ENCODE measurements at places on chromosomes 3 and 15.

DNA sequence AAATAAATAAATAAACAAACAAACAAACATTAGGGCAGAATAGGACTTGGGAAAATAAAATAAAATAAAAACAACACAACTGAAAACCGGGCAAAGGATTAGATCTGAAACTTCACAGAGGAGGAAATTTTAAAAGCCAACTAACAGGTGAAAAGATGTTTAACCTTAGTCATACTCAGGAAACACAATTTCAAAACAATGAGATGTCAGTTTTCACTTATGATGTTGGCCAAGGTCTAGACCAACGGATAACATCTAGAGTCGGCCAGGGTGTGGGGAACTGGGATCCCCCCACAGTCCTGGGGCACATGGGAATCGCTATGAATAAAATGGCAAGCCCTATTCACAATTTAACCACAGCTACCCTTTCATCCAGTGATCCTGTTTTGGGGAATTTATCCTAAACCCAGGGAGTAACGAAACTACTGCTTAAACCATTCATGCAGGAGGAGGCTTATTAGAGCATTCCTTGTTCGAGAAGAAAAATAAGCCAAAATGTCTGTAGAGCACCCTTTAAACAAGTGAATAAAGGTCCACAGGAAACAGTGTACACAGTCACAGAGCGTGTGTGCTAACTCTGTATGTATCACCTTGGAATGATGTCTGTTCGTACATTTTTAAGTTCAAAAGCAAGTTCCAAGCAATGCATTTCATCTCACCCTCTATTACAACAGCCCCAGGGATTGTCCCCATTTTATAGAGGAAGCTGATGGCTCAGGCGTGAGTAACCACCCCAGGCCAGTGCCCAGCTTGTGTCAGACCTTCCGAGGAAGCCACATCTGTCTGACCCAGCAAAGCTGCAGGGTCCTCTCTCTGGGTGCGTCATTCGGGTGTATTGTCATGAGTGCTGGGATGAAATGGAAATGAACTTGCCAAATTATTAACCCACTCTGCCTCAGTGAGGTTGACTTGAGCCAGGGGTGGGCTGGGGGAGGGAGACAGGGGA, 6.3 kb upstream of the ANPEP start:
- no peak for DNase-seq

DNA sequence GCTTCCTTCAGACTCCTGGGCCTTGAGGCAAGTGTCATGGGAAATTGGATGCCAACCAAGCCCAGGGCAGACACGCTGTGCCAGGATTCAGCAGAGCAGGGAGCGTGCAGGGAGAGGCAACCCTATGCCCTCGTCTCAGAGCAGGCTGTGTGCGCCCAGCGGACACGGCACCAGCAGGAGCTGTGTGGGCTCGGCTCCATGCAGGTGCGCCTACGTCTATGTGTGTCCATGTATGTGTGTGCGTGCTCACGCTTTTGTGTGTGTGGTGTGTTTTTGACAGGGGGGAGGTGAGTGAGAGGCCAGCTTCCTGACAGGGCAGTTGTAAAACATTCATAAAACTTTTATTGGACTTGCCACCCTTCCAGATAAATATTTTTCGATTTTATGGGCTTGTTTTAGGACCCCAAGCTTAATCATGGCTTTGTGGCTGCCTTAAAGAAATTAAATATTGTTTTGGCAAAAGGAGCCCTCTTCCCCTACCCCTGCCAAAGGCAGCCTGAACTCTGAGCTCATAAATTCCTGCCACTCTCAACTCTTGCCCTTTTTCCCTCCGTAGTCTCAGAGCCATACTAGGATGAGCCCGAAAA, 84.4 kb downstream of the DNAJB8 start:
- DNase-seq = no peak

DNA sequence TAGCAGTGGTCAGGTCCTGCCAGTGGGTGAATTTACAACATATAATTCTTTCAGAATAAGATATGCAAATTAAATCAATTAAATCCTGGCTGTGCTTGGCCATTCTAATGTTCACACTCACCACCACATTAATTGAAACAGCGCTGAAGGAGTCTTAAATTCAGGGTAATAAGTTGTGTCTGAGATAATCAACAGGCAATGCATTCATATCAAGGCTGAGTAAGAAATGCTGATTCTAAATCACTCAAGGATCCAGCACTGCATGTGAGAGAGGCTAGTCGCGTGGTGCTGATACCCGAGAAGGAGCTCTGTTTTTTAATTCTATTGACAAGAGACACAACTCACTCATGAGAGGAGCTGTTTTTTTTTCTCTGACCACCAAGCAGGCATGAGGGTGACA, 588.8 kb upstream of the ADAMTS9 start:
- DNase-seq = no peak

DNA sequence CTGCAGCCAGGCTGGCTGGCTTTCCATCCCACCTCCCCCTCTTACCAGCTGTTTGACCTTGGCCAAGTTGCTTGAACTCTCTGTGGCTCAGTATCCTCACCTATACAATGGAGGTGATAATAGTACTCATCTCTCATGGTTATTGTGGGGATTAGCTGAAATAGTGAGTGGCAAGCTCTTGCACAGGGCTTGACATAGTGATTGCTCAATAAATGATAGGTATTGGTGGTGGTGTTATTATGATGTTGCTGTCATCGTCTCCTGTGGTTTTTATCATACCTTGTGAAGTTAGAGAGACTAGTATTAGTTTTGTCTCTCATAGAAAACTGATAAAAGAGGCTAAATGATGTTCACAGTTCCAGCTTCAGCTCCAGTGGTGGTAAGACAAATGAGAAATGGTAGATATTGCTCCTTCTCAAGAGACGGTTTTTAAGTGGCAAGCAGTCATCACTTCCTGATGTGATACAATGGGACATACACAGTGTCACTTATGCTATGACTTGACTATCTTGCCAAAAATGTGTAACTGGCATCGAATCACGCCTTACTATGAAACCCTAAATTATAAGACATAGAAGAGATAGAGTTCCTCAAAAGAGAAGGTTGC, 12.1 kb upstream of the UBE2E1 start:
- DNase-seq = no peak

DNA sequence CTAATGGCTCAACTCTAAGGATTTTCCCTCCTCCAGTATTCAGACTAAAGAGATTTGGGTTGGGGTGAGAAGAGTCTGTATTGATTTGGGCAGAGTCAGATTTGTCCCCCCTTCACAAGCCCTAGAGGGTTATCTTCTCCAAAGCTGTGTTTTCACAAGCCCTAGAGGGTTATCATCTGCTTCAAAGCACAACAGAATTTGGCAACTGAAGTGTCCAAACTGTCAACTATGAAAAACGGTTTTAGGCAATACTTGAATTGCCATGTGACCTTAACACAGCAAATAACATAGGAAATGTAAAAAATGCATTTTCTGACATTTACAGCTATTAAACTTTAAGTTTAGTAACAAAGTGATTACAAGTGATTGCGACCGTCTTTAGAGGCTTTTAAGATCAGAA, 119.9 kb downstream of the IMPG2 start:
- no peak for DNase-seq

DNA sequence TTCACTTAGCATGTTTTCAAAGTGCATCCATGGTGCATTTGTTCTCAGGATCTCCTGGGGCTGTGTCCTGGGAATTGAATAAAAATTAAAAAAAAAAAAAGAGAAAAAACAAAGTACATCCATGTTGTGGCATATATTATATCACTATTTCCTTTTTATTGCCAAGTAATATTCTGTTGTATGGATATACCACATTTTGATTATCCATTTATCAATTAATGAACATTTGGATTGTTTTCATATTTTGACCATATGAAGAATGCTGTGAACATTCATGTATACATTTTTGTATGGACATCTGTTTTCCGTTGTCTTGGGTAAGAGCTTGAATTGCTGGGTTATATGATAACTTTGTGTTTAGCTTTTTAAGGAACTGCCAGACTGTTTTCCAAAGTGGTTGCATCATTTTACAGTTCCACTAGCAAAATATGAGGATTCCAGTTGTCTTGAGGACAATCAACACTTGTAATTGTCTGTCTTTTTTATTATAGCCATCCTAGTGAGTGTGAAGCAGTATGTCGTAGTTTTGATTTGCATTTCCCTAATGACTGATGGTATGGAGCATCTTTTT, 44.5 kb downstream of the CTDSPL2 start:
- no peak for DNase-seq

DNA sequence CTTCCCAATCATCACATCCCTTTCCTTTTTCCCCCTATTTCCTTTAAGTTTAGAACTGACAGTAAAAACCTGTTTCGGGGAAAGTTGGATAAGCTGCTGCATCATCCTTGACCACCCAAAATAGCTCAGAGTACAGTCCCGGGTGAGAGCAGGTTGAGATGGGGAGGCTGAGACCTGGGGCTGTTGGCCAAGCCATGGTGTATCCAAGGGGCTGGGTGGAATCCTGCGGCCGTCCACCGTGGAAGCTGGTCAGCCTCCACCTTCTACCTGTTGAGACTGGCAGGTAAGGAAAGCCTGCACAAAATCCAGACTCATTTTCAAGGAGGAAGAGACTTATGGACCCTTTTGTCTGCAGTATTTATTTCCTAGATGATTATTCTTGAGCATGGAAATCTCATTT, 128.2 kb upstream of the PLXNA1 start:
- DNase-seq = no peak

- no peak for DNase-seq
Measured at GRCh38 chr3:143831208-143831607, 17.1 kb downstream of the SLC9A9 start.

DNA sequence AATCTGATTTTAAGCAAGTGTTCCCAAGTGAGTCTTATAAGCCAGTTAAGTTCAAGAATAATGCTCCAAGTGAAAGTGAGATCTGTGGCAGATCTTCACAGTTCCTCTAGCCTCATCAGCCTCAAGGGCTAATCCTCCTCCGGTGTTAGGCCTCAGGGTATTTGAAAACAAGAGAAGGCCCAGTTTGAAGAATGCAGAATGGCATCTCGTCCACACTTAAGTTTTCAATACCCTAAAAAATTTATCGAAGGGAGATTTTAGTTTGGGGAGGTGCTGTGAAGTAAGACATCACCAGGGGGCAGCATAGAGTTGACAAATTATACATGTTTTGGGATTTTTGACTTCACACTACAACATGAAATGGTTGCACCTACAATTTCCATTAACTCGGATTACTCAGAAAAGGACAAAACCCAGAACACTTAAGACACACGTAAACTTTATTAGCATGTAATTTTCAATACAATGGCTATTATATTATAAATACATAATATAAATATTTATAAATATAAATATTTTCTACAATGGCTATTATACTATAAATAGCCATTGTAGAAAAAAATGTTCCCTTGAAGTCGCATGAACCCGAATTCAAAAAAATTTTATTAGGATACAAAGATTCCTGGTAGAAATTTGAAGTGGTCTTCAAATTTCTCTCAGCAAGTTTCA, 2.3 kb upstream of the TMEM266 start:
- peak; percentile 33 for DNase-seq

- no peak for DNase-seq
Measured at GRCh38 chr3:140363801-140364200, 314.1 kb upstream of the TRIM42 start.

DNA sequence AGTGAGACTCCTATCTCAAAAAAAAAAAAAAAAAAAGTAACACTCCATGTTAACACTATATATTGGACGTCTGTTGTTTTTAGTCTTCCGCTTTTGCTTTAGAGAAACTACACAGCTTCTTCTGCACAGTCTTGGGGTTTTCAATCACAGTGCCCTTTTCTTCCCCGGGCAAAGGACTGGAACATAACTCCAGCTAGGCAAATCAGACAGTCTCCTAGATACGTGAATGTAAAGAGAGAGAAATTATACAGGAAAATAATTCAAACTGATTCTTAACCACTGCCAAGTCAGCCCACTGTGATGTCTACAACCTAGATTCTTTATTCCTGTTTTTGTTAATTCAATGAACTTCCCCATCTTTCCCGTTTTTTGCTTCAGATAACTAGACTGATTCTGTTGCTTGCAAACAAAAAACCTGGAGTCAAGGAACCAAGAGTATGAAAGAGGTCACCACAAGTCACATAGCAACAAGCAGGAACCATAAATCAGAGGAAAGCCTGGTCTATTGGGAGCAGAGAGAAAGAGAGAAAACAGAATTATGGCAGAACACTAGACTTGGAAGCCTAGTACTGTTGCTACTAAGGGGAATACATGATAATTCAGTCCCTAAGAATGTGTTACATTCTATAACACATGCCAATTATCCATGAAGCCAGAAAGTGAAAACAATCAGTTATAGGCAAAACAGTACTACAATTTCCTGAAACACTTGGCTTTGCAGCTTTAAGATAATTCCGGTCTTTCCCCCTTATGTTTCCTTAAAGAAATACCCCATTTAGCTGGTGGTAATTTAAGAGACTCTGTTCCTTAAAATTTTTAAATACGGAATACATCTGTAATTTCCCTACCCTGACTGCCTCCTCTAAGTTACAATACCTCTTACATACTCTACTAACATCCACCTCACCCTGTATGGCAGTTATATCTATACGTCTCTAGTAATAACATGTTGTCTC, 63.1 kb downstream of the TBL1XR1 start:
- DNase-seq = no peak

- DNase-seq = no peak
Measured at GRCh38 chr3:156344215-156344614, 210.7 kb downstream of the SSR3 start.

DNA sequence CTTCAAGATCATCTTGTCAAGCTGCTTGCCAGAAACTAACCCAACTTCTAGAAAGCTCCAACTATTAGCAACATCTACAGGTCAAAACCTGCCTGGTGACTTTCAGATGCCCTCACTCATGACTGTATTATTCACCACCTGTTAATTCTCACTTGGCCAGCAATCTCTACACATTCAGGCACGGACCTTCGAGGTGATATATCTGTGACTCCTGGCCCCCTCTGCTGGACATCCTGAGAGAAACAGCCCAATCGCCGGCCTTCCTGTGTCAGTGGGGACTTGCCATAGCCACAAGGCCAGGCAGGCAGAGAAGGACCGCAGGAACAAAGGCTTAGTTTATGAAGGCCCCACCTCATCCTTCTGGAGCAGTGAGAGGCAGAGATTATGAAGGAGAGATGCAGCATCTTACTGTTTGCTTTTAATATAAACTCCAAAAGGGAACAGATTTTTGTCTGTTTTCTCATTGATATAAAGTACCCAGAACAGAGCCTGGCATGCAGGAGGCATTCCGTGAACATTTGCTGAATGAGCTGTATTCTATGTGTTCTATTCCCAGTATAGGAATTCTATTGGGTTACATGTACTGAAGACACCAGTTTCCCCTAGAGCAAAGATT, 24.4 kb upstream of the OCA2 start:
- DNase-seq = peak; percentile 46

- DNase-seq = no peak
Measured at GRCh38 chr15:77495838-77496596, 75.3 kb downstream of the HMG20A start.

- DNase-seq = no peak
Measured at GRCh38 chr3:28836199-28836598, 444.7 kb upstream of the RBMS3 start.

GRCh38 chr3:55556619-55557537, 69.8 kb upstream of the WNT5A start:
- DNase-seq = no peak

GRCh38 chr3:118540826-118541225, 493.8 kb downstream of the IGSF11 start:
- no peak for DNase-seq

DNA sequence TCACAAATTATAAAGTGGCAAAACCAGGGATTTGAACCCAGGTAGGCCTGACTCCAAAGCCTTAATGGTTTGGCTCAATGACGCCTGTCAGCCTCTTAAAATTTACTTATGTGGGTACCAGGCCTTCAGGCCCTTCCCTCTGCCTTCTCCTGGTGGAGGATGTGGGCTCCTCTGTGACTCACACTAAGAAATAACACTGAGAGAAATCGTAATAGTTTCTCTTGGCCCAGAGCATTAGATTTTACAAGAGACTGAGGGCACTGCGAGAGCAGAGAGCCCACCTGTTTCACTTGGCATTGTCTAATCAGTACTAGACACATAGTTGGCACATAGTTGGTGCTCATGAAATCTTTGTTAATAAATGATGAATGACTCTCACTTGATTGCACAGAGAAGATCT, 505.2 kb downstream of the SHQ1 start:
- no peak for DNase-seq
